ENCODE measurements at places on chromosomes 11 and 22.

- no peak for DNase-seq
These were observed 18.8 kb upstream of the SUN2 start for GRCh38 chr22:38774496-38775166.

- peak; percentile 4 for DNase-seq
These were observed 11.0 kb downstream of the CTNND1 start for GRCh38 chr11:57772562-57772961.

DNA sequence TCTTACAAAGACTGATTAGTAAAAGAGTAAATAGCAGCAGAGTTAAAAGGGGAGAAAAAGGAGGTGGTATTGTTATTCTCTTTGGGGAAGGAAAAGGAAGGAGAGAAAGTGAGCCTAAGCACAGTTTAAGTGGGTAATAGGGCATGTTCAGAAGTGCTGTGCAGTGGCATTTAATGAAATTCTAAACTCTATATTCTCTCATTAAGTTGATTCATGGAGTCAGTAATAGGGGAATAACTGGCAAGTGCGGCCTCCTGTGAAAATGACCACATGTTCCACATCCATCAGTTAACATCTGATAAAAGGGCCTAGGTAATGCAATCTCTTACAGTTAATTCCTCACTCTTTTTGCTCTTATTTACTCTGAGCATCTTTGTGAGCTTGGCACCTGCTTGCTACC is 516.7 kb downstream of the JRKL start:
- no peak for DNase-seq

DNA sequence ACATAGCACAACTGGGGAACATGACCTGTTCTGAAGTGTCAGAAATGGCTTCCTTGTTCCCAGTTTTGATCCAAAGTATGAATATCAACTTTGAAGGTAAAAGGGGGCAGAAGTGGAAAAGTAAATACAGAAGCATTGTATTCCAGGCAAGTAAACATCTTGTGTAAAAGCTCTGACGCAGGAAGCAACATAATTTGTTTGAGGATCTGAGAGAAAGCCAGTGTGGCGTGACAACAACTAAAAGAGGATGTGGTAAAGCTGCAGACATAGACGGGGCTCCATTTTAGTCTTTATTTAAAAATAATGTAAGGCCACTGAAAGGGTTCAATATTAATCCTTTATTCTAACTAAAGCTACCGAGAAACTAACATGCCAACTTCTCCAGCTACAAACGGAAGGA is 310.2 kb downstream of the DLG2 start:
- no peak for DNase-seq

GRCh38 chr11:35104655-35105054 is 34.3 kb upstream of the CD44 start:
- DNase-seq, result no peak
